ENCODE measurements at places on chromosomes 12 and 14.
A peak's percentile ranks its signal among the peaks of the same experiment; 100 is the strongest.

DNA sequence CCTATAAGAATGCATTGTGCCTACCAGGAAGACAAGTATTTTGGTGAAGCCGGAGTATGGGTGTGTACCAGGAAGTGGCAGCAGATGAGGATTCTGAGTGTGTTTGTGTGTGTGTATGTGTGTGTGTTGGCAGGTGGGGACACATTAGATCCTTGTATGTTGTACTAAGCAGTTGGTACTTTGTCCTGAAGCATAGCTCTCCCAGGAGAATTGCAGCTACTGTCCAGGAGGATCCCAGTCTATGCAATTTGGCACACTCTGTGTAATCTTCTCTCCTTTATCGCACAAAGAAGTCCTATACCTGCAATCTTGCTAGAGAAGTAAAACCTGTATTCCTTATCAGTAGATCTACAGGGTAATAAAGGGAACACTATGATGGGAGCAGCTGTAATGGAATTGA is 276.5 kb downstream of the PAWR start:
- peak; percentile 23 for DNase-seq

DNA sequence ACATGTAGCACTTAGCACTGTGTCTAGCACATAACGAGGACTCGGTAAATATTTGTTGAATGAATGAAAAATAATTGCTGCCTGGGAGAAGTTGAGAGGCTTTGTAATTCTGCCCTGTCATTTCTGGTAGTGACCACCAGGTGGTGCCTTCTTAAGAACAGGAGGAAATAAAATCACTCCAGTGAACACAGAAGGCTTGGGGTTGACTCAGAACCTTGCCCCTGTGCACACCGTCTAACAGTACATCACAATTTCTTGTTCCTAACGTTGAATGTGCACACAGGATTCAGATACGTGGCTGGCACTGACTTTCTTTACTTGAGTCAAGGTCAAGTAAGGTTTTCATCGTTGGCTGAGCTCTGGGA is 91.8 kb downstream of the RGS6 start:
- DNase-seq, result peak; percentile 7

GRCh38 chr12:46659032-46659650 is 166.7 kb downstream of the SLC38A4 start:
- no peak for DNase-seq

GRCh38 chr12:124732275-124733075 is 131.2 kb downstream of the SCARB1 start:
- DNase-seq, result no peak

DNA sequence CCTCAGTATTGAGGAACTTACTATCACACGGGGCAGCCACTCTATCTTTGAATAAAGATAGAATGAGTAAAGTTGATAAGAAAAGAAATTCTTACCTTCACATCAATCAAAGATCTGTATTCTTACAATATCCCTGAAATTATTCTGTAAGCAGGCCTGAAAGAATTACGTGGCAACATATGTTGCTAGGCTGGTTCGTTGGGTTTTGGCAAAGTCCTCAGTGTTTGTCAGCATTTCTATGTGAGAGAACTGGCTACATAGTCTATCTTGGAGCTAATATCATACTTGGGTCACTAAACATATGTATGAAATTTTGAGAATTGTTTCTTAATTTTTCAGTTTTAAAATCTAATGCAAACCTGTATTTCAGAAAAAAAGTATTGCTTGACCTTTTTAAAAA is 412.2 kb upstream of the GARIN6 start:
- DNase-seq, result no peak

- DNase-seq, result no peak
These were observed 27.8 kb upstream of the BCDIN3D start for GRCh38 chr12:49870501-49871262.

DNA sequence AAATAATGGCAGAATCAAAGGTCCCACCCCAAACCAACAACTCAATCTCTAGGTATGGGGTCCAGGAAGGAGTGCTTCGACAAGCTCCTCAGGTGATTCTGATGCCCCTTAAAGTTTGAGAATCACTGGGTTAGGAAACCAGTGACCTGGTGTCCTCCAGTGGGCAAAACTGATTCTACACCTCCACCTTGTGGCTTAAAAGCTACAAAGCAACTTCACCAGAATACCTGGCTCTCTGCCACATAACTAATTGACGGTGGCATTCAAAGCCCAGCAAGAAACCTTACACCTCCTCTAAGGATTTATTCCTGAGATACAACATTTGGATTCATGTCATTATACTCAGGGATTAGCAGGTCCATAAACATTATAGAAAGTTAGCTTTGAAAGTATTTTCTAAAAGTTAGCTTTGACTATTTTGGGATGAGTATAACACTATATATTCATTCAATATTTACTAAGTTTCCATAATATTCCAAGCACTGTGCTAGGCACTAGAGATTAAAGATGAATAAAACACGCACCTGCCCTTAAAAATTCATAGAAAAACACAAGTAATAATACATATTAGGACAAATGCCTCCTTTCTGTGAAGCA is 45.4 kb downstream of the DCAF5 start:
- DNase-seq, result peak; percentile 19

- DNase-seq, result no peak
These were observed 101.8 kb upstream of the EGLN3 start for GRCh38 chr14:34052658-34053014.

- no peak for DNase-seq
These were observed 447 bp downstream of the CD63 start for GRCh38 chr12:55728186-55728938.

DNA sequence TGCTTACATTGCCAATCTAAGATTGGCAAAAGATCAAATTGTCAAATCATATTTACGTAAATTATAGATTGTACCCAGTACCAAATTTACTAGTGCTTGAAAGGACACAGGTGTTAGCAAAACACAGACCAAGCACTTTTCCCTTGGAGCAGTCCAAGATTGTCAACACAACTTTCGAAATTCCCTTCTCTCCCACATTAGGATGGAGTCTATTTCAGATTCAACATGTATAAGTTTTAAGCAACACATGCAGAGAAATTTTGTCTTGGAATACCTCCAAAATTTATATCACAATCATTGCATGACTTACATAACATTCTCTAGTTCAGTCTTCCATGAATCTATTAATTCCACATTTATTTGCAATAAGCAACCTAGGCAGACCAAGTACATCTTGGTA is 74.9 kb upstream of the SLCO1C1 start:
- DNase-seq, result no peak

Measured in NCI-H187 treated with DMSO at 0.1 percent for 48 hours (cell line).